Non-pigmented ciliary epithelial cell (primary cell): ENCODE measurements at places on chromosomes 11 and 22.

DNA sequence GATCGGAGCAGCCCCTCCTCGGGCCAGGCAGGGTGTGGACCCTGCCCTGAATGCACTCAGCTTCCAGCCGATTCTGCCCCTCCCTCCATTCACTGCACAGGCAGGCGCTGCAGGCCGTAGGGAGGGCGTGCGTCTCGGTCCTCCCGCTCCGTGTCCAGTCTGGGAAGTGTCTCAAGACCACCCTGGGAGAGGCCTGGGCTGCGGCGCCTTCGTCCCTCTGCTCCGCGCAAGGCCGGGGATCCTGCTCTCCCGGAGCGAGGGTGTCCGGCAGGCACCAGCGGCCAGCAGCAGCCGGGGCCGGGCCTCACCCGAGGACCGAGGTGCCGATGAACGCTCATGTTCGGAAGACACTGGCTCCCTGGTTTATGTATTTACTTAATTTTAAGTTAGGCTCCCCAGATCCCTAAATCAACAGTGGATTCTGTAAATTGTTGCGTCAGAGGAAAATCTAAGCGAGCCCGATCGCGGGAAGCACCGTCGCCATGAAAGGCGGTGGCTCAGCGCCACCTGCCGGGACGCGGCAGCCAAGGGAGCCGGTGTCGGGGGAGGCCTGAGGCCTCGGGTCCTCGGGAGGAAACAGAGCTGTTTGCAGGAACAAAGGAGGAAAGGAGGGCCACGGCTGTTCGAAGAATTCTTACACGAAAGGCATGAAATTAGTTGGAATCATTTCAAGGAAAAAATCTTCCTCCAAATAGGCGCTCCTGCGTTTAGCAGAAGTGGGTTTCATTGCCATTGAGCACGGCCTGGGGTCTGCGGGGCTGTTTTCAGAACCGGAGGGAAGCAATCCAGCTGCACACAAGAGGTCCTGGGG lies 195.3 kb downstream of the BRD1 start:
- no peak for DNase-seq

DNA sequence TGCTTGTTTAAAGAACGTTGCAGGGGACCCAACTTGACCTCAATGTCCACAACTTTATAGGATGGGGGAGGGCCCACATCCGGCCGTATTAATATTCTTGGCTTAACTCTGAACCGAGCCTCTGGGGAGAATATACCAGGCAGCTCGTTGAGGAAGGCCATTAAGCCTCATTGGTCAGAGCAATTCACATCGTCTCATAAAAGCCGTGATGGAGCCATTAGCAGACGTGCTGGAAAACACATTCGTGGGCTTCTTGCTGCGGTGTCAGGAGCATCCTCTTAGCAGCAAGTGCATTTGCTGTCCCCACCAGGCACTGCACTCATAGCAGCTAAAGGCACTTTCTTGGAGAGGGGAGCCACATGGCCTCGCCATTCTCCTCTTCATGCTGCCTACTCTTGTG lies 14.9 kb downstream of the DSCAML1 start:
- DNase-seq: no peak

DNA sequence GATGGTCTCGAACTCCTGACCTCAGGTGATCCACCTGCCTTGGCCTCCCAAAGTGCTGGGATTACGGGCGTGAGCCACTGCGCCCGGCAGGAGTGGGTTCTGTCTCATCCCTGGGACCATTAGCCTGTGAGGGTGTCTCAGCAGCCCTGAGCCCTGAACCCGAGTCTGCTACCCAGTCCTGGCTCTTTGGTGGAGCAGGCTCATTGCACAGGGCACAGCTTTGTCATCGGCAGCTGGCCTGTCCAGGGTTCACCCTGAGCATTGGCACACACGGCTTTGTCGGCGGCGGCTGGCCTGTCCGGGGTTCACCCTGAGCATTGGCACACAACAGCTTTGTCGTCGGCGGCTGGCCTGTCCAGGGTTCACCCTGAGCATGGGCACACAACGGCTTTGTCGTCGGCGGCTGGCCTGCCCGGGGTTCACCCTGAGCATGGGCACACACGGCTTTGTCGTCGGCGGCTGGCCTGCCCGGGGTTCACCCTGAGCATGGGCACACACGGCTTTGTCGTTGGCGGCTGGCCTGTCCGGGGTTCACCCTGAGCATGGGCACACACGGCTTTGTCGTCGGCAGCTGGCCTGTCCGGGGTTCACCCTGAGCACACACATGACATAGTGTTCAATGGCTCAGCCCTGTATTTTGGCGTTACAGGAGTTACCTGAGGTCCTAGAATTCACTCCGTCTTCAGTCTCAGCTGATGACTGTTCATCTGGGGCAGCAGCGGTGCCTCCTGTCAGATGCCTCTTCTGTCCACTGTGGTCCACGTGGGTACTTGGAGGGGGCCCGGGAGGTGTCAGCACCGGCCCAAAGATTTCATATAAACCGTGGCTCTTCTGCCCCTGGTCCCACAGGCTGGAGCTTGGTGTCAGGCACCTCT lies 1082.5 kb downstream of the BRD1 start:
- DNase-seq: no peak

DNA sequence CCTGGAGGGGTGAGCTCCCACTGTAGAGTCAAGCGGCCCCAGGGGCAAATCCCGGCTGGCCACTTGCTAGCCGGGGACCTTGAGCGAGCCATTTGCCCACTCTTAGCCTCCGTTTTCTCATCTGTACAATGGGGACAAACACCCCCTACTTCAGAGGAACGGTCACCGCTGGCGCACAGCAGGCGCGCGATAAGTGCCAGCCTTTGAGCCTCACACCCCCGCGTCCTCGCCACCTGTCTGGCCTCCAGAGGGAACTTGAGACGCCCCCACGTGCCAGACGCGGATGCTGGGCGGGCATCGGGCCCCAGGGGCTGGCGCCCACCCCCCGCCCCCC lies 72.6 kb upstream of the TCF20 start:
- DNase-seq: no peak

DNA sequence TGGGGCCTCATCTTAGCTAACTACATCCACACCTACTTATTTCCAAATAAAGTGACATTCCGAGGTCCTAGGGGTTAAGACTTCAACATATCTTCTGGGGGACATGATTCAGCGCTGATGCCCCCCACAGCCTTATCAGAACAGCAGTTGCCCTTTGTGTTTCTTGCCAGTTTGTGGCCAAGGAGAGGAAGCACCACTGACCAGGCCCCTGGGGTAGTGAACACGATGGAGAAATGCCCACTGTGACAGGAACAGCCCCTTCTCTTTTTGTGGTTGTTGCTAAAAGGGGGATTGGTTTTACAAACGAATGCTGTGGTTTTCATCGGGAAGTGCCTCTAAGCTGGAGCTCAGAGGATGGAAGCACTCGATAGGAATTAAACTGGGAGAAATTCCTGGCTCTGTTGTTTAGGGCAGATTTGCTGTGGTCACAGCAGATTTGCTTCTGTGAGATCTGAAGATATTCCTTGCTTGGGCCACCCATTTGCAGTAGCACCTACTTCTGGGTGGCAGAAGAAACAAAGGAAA lies 88.8 kb downstream of the ABTB2 start:
- DNase-seq: no peak
